ENCODE measurements at places on chromosomes 2 and 18.

DNA sequence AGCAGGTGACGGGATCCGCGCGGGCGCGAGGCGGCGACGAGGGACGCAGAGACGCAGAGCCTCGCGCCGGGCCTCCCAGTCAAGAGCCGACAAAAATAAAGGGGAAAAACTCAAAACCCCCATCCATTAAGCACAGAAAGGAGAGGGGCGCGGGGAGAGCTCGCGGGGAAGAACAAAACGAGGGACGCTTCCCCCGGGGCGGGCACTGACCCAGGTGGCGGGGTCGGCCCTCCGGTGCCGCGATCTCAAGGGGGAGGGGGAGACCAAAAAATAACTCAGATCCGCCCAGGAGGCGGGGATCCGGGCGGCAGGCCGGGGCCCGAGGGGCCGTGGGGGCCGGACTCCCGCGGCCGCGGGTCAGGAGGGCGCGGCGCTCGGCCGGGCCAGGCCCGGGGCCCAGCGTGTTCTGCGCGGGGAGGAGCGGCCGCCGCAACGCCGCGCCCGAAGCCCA, 597 bp downstream of the RNF103 start:
- peak; percentile 57 for DNase-seq

- no peak for DNase-seq
Measured at GRCh38 chr2:113200236-113200635, 26.5 kb downstream of the PSD4 start.

DNA sequence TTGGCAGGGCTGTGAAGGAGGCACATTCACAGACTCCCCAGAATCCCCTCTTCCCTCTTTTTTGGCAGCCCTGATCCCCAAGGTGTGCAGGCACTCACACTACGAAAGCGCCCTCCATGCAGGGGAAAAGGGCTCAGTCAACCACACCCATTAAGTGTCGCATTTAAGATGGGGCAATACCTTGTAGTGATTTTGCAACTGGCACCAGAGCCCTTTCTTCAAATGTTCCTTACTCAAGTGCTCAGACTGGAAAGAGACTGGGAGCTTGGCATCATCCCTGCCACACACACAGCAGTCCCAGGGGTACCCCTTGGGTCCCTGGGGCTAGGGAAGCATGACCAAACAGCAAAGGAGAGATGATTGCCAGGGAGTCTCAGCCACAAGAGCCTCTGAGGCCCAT, 190.1 kb downstream of the HAUS1 start:
- DNase-seq: no peak

GRCh38 chr2:171819453-171819852, 74.6 kb downstream of the SLC25A12 start:
- DNase-seq: no peak

DNA sequence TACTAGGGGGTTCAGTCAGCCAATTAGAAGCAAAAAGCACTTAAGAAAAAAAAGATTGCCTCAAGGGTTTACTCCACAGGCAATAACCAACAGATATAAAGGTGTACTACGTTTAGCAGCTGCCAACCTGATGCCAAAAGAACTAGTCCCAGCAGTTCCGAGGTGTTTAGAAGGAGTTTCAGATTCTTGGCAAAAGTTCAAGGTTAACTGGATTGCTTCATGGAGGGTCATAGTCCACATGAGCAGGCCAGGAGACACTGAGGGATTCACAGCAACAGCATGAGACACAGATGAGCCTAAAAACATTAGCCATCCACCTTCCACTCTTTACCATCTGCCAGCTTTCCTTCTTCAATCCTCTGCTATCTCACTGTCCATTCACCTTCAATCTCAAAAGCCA, 4.9 kb upstream of the DNAH7 start:
- no peak for DNase-seq

DNA sequence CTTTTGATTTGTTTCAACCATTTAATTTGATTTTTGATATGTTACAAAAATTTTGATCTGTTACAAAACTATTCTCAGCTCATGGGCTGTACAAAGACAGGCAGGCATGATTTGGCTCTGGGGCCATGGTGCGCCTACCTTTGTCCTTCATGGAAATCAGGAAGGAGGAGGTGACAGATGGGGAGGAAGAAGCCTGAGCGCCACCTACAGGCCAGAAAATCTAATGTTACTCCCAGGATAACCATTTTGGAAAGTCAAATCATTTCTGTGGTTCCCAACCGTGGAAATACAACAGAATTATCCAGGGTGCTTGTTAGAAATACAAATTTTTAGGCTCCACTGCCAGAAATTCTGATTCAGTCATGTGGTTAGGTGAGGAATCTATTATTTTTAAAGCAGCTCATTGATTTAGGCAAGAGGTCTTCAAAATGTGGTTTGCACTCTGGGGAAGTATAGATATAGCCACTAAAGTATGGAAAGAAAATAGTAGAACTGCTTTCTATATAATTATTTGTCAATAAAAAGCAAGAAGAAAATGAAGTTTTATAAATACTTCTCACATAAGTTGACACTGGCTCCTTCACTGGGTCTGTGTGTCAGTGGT, 93.9 kb downstream of the EVA1A start:
- DNase-seq: no peak
